ENCODE measurements at places on chromosomes 3 and 15.

- DNase-seq, result no peak
Observed at GRCh38 chr3:64493149-64493548, 194.7 kb downstream of the ADAMTS9 start.

DNA sequence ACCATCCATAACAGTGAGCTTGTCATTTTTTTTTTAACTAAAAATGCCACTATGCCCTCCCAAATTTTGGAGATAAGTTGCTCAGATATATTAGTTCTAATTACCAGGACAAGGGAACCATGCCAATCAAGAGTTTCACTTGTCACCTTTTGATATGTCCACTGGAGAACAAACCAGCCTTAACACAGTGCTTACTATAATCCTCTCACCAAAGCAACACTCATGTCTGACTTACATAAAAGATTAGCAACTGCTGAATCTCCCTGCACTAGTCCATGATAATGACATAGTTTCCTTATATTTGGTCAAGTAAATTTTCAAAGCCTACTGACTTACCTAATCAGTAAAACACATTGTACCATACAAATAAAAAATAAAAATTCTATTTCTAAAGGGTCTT, 44.4 kb downstream of the TTBK2 start:
- DNase-seq, result no peak

DNA sequence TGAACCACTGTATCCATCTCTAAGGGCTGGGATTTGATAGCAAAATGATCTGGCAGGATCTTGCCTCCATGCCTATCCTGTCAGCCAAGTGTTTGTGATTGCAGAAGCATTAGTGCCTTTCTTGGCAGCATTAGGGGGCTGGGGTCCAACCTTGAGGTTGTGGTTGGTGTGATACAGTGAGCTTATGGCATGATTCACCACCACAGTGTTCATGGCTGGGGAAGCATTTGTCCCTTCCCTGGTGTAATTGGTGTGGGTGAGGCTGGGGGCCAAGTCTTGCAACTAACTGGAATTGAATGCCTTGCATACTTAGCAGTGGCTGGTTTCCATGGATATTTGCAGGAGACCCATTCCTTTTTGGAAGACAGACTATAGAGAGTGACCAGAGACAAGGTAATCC, 271.0 kb upstream of the TBL1XR1 start:
- no peak for DNase-seq

DNA sequence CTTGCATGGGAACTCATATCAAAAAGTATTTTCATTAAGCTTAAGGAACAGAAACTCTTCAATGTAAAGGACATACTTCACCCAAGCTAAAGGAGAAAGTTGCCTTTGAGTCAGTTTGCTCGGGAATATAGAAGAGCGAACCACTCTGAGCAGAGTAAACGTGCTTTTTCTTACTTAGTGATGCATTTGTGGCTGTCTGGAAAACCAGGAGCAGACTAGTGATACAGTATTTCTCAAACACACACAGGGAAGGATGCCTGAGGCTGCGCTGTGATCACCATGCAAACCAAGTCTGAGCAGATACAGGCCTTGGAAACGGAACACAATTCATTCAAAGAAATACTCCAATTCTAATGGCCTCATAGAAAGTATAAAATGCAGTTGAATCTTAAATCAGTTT, 121.0 kb upstream of the CDIN1 start:
- DNase-seq, result no peak

DNA sequence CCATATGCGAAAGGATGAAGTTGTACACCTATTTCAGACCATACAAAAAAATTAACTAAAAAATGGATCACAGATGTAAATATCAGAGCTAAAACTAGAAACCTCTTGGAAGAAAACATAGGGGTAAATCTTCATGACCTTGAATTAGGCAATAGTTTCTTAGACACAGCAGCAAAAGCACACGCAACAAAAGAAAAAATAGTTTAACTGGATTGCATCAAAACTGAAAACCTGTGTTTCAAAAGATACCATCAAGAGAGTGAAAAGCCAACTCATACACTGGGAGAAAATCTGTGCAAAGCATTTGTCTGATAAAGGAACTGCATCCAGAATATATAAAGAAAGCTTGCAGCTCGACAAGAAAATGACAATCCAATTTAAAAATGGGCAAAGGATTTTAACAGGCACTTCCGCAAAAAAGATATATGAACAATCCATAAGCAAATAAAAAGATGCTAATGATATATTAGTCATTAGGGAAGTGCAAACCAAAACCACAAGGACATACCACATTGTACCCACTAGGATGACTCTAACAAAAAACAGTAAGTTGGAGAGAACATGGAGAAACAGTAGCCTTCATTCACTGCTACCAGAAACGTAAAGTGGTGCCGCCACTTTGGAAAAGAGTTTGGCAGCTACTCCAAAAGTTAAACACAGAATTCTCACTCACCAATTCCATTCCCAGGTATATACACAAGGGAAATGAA, 263.1 kb downstream of the ADAMTS17 start:
- DNase-seq, result no peak

DNA sequence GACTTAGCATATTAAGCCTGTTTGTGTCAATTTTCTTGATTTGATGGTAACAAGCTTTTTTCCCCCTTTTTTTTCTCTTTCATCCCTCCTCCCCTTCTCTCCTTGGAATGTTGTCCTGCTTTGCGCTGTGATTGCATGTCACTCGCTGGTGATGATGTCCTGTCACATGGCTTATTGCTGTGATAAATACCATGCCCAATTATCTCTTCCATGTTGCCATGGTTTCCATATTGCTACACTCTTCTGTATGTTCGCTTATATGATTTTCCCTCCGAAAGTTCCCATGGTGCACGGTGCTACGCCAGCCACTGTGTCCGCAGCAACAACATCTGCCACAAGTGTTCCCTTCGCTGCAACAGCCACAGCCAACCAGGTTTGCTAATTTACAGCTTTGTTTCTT, 187.3 kb downstream of the MBNL1 start:
- DNase-seq, result no peak

DNA sequence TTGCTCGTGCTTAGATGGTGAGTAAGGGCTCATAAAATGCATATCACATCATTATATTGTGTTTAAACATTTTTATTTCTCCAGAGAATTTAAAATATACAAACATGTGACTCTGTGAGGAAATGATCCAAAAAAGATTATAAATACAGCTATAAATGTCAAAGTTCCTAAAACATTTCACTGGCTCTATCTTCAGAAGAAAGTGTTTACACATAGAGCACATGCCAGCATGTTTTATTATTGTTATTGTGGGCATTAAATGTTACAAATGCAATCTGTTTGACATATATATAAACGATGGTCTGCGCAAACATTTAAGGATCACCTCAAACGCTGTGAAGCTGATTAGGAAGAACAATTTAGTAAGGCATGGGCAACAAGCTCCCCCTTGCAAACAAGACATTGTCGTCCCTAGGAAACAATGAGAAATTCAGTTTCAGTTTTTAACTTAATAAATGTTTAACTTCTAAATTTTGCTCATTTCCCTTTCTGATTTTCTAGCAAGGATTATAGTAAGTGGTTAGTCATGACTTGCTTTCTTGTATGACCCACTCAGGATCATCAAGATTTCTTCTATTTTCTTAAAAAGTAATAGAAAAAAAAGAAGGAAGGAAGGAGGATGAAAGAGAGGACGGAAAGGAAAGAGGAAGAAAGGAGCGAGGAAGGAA, 207.5 kb downstream of the SATB1 start:
- no peak for DNase-seq

- DNase-seq, result peak; percentile 44
Observed at GRCh38 chr3:9600597-9600996, 47.0 kb upstream of the LHFPL4 start.

DNA sequence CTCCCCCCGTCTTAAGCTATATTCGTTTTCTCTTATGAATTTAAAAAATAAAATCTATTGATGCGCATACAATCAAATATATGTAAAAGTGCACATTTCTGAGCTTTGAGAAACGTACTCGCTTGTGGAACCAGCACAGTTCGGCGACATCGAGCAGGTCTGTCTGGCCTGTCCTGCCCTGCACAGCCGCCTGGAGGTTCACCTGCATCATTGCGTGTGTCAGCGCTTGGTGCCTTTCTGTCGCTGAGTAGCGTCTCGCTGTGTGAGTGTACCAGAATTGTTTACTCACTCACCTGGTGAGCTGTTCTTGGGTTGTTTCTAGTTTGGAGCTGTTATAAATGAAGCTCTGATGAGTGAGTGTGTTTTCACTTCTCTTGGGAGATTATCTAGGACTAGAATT, 104.0 kb downstream of the VGLL4 start:
- no peak for DNase-seq

Measured in right kidney (tissue), 9 donors.